ENCODE measurements at places on chromosomes 11 and 22.

DNA sequence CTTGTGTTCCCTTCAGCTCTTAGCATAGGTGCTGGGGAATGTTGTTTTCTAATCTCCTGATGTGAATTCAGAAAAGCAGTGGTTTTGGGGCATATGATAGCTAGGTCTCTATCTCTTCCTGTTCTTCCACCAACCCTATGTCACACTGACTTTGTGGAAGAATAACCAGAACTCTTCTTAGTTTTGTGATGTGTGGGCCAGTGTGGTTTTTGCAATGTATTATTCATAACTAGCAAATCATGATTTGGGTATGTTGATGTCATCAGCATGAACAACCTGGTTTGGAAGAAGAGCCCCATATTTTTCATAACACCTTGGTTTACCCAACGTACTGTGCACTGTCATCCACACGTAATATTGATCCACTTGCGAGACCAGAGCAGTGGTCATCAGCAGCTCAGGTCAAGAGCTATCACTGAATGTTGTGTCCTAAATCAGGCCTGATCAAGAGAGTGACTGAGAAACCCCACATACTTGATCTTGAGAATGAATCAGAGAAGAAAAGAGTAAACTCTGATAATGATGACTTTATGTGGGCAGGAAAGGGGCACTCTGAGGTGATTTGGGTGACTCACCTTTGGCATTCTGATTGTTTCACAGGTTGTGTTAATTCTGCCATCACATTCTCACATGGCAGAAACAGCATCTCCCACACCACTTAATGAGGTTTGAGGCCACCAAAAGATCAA, 19.4 kb upstream of the MS4A6E start:
- DNase-seq = no peak

DNA sequence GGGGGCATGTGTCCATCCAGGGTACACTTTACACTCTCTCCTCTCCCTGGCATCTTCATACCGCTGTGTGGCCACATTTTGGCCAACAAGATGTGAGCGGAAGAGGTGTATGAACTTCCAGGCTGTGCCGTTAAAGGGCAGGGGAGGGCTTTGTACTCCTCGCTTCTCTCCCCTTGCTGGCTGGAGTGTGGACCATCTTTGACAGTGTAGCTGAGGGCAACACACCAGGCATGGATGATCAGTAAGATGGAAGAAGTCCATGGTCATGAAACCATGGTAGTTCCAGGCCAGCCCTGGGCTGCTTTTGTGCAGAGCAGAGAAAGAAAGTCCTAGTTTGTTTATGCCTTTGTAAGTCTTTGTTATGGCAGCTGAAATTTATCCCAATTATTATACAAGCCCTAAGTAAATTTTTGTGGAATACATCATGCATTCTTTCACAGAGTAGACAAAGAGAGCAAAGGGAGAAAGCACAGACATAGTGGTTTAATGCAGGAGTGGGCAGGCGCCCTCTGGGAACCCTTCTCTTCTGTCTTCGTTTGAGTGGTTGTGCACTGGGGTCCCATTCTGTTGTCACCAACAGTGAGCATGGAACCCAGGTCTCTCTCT, 70.4 kb downstream of the FBXO7 start:
- DNase-seq = no peak

DNA sequence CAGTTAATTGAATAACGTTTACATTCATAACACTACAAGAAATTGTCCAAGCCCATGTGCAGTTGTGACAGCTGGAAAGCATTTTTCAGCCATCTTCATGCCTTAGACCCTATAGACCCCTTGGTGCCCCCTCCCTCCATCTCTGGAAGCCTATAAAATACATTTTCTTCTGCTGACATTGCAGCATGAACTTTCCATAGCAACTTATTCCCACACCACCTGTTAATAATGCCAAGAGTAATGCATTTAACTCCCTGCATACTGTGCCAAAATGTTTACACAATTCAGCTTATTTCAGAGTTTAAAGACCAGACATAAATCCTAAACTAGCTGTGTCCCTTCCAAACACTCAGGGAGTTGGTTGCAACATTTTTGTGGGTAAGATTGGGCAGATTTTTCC, 143.0 kb upstream of the ARHGAP20 start:
- DNase-seq = no peak

GRCh38 chr11:34105957-34106504, 602 bp downstream of the NAT10 start:
- DNase-seq = no peak

GRCh38 chr22:48959496-48959895, 868.2 kb downstream of the BRD1 start:
- no peak for DNase-seq

Data from epithelial cell of proximal tubule (primary cell).